ENCODE measurements at places on chromosomes 1 and 21. TPM values are rescaled to one million over a fixed set of nuclear protein-coding genes. Genes with fewer than 3 reads are reported as not detected.

Gene MPZ
- 8.2 TPM for total RNA-seq

Gene OPRD1
- 0.23 TPM for total RNA-seq

Gene ERICH3
- 0.12 TPM for total RNA-seq

Gene IGSF3
- 42.0 TPM for total RNA-seq

Gene RO60
- total RNA-seq = 184 TPM

Gene SYTL1
- total RNA-seq = 8.7 TPM

Gene ALG14
- total RNA-seq = 4.3 TPM

All from metanephros (tissue), 2 donors.